ENCODE measurements at places on chromosomes 3 and 15.

DNA sequence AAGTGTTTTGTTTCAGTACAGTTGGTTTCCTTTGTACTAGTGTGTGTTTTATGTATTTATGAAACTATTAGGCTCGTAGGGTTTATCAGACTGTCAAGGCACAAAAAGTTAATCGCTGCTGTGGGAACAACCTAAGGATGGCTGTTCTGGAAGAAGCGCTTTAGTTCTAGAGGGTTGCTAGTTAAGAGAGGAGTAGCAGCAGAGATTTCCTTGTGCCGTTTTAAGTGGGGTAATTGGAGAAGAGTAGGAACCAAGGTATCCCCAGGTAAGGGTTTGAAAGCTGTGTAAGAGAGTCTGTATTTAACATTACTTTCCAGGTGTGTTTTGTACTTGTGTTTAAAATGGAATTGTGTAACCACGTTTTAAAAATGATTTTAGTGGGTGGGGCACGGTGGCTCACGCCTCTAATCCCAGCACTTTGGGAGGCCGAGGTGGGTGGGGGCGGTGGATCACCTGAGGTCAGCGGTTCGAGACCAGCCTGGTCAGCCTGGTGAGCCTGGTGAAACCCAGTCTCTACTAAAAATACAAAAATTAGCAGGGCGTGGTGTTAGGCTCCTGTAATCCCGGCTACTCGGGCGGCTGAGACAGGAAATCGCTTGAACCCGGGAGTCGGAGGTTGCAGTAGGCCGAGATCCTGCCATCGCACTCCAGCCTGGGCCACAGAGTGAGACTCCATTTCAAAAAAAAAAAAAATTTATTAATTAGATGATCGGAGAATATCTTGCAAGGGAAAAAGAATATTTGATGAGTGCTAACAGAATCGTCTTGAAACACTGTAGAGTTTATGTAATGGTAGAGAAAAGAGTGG, 2.6 kb downstream of the MORF4L1 start:
- DNase-seq = no peak

- no peak for DNase-seq
Observed at GRCh38 chr3:191348098-191348497, 17.8 kb upstream of the UTS2B start.

- peak; percentile 7 for DNase-seq
Observed at GRCh38 chr15:35349916-35350315, 196.0 kb downstream of the DPH6 start.

DNA sequence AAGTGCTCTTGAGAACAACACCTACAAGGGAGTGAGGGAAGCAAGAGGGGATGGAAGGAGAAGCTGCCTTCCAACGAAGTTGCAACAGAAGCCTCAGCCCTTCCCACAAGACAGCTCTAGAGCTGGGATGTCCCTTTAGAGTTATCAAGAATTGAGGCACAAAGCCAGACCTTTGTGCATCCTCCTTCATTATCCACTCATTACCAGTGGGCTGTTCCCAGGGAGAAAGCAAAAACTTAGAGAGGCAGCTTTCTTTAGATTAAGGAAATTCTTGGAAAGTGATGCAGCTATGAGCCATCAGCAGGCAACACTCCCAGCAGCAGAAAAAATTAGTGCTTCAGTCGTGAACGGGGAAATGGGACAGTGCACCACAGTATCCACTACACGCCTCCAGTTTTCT, 10.6 kb upstream of the CD96 start:
- no peak for DNase-seq

DNA sequence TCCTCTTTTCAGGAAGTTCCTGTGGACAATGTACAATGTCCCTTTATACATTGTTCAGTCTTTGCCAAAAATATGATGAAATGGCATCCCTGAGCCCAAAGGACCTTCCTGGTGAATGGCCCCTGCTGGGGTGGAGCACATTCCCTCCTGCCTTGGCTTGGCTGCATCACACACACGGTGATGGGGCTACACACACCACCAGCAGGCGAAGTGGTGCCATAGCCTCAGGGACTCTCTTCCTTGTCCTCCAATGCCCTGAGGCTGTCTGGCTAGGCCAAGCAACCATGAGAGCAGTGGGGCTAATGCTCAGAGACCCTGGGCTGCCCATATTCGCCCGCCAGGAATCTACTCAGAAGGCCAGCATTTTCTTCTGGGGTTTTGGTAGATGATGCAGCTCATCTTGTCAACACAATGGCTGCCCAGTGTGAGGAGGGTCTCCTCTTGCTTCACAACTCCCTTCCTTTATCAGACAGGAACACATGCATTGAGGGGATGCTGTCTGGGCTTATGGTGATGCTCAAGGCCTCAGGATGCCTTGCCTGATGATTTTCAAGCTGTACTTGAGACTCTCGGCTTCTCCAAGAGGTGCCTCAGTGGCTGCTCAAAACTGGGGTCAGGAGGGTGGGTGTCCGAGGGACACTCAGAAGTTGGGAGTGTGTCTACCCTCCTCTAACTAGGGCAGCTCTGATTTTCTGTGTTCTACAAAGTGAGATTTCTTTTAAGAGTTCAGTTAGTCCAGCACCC, 40.9 kb upstream of the EPHB1 start:
- no peak for DNase-seq

- DNase-seq = no peak
Observed at GRCh38 chr15:93861413-93861812, 369.9 kb upstream of the MCTP2 start.

Measured in HT-29 (cell line).